ENCODE measurements at places on chromosomes 1 and 21.

- no peak for DNase-seq
Observed at GRCh38 chr1:220884981-220885918, 6.0 kb downstream of the HLX start.

DNA sequence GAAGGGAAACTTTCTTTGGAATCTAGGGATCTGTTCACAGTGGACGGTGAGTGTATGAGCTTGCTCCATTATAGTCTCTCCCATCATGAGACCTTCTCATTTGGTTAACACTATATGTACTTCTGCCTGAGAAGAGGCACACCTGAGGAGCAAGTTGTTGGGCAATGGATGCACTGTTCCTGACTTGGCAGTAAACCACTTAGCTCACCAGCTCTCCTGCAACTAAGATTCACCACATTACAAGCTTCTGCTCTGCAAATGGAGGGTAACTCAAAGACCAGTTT is 10.2 kb downstream of the MACF1 start:
- DNase-seq, result no peak

DNA sequence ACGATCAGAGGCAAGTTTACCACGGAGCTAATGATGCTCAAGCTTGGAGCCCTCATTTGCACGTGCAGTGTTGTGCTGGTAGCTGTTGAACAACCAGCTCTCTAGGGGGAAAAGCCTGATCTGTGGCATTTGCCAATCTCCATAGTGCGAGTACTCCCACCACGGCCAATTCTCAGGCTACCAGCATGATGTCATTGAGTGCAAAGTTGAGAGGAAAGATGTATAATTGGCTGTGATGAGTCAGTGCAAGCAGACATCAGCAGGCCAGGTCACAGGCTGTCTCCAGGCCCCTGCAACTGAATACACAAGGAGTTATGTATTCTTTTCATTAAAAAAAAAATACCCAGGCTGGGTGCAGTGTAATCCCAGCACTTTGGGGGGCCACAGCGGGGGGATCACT is 233.1 kb upstream of the VAMP3 start:
- DNase-seq, result no peak

DNA sequence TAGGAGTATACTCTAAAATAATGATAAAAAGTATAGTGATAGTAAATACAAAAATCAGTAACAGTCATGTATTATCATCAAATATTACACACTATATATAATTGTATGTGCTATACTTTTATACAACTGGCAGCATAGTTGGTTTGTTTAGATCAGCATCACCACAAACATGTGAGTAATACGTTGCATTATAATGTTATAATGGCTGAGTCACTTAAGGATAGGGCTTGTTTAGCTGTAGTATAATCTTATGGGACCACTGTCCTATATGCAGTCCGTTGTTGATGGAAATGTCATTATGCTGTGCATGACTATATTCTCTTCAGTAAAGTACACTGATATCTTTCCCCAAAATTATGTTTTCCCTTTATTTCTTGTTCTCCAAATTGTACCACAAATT is 92.8 kb downstream of the LYPLAL1 start:
- no peak for DNase-seq

GRCh38 chr1:168088511-168089325 is 48.0 kb downstream of the GPR161 start:
- no peak for DNase-seq

GRCh38 chr1:44810101-44810761 is 1.9 kb downstream of the BTBD19 start:
- DNase-seq, result peak; percentile 53

All from NCI-H2081 (cell line).